ENCODE measurements at places on chromosomes 6 and 20.
A peak's percentile ranks its signal among the peaks of the same experiment; 100 is the strongest.

DNA sequence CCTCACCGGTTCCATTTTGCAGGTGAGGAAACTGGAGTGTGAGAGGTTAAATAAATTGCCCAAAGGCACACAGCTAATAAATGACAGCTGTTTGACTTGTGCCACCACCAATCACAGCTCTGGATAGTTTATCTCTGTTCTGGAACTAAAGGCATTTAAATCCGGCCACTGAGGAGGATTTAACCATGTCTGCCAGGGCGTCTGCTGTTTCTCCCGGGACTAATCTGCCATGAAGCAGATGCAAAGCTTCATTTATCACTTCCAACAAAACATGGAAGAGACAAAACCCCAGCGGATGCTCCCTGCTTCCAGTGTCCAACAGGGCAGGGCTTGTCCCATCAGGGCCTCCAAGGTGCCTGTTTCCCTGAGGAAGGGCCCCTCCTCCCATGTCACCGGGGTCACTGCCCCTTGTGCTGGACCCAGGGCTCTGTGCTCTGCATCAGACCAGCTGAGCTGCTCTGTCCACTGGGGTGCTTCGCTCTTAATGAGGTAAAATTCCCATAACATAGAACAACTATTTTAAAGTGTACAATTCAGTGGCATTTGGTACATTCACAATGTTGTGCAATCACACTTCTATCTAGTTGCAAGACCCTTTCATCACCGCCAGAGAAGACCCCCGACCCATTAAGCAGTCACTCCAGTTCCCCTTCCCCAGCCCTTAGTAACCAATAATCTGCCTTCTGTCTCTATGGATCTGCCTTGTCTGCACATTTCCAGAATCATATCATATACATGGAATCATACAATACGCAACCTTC lies 244.3 kb downstream of the PTPRT start:
- no peak for DNase-seq

DNA sequence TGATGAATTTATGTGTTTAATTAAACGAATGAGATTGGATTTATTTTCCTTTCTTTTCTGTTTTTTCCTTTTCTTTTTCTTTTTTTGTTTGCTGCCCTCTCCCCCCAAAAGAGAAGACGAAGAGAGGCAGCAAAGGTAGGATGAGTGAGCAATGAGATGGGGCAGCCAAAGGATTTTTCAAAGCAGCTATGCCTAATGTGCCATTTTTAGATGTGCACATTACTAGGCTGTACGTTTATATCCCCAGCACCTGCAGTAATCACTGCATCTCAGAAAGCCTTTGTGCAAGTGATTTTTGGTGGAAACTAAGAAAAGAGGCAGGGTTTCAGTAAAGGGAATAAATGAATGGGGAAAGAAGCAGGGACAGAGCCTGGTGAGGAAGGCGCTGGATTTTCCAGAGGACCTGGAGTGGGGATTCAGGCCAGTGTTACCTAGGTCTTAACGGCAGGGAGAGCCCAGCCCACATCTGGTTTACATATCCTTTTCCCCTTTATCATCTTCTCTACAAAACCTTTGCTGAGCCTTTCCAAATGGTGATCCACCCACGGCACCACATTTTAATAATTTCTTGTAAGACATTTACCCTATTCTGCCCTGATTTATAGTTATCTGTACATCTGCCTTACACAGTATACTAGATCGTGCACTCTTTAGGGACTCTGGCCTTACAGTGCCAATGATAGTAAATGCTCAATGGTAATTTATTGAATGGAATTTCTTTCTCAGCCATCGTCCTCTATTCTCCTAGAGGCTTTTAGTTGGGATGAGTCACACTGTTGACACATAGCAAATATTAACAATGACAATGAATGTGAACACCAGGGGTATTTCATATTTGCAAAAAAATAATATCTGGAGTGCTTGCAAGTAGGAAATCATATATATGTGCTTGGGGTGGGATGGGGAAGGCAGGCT lies 38.3 kb upstream of the ATXN1 start:
- DNase-seq, result no peak

GRCh38 chr6:36349240-36349639 lies 12.6 kb upstream of the BNIP5 start:
- no peak for DNase-seq

- DNase-seq, result peak; percentile 60
These were observed at the start of gene CST3 for GRCh38 chr20:23637282-23638221. Gene CST3, minus strand, starts transcription at chr20:23637955. Its CDS starts 93 bp downstream, at chr20:23637862.

DNA sequence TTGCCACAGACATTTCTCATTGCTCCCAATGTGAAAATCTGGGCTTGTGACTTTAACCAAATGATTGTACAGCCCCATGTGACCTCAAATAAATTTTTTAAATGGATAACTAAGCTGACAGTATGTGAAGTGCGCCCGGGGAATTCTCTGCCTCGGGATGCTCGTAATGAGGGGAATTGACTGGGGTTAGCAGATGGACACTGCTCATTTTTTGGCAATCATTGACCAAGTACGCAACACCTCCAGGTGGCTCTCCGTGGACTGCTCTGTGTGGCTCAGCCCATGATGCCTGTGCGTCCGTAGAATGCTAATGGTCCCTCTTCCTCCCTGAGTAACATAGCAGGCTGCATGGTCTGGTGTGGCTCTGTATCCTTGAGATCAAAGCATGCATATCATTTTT lies 42.4 kb downstream of the FARS2 start:
- DNase-seq, result no peak

GRCh38 chr20:61439251-61439650 lies 187.2 kb downstream of the CDH4 start:
- no peak for DNase-seq

DNA sequence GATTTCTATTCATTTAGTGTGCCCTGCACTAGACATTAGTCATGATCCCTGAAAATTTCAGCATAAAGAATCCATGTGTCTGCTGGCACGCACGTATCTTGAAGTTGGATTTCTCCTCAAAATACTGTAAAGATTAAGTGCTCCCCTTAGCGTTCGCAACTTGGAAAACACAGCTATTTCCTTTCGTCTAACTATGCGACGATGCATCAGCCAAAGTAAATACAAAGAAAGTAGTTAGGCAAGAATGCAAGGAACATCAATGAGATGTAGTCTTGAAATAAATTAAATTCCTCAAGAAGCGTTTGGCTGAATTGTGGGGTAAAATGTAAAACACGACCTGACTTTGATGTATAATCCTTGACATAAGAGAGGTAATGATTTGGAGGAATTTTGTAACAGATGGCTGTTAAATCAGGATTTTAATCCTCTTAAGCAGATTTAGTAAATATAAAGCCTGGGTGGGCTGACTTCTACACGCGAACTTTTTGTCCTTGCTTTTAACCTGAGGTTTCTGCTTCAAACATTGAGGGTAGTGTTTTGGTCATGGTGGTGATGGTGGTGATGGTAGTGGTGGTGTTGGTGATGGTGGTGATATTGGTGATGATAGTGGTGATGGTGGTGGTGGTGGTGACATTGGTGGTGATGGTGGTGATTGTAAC lies 88.2 kb downstream of the FOXF2 start:
- no peak for DNase-seq

All from renal cortical epithelial cell (primary cell).